ENCODE measurements at places on chromosomes 2 and 18. TPM values are rescaled to one million over a fixed set of nuclear protein-coding genes. Genes with fewer than 3 reads are reported as not detected.

- no peak overlapping the region for H3K4me3 ChIP-seq
- H3K27ac ChIP-seq = no peak overlapping the region
- H3K36me3 ChIP-seq = peaks cover 6% of the 10 kb centered on the region
- H3K27me3 ChIP-seq = no peaks in the 10 kb centered on the region
- DNase-seq = no peak
- H3K4me1 ChIP-seq = no peaks in the 10 kb centered on the region
Measured at GRCh38 chr18:35680139-35680551, 98.6 kb downstream of the GALNT1 start.

DNA sequence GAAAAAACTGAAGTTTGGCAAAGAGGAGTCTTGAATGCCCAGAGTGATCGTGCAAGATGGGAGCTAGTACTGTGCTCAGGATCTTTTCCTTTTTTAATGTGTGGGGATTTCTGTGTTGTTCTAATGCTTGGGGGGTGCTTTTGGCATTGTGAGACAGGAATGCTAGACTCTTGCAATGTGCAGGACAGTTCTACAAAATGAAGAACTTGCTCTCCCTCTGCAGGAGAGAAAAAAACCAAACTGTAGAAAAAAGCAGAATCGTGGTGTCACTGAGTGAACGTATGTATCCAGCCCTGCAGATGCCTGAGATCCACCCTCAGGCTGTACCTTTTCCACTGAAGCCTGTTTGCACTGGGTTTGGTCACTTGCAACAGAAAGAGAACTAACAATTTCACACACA lies 12.1 kb upstream of the TTC39C start:
- H3K27me3 ChIP-seq = peaks cover 3% of the 10 kb centered on the region
- DNase-seq = no peak

DNA sequence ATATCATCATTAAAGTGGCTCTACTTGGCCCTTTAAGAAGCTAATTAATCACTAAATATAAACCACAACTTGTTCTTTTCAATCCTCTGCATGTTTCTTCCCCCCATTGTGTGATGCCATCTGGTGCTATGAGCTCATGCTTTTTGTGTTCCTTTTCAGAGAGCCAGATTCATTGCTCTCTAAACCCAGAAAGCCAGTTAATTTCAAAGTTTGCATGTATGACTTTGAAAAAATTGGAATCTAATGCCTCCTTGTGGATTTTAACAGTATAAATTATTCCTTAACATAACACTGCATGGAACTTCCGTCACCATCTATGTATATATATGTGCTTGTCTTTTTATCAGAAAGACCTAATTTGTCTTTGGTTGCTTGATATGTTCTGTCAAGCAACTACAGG lies 31.1 kb downstream of the TMEM178A start:
- H3K4me3 ChIP-seq = no peak overlapping the region
- no peaks in the 10 kb centered on the region for H3K27me3 ChIP-seq
- peak overlapping the region; percentile 80 for H3K27ac ChIP-seq
- H3K4me1 ChIP-seq = peaks cover 13% of the 10 kb centered on the region
- DNase-seq = peak; percentile 76

The LYPD1 gene
- 5.4 TPM for polyA plus RNA-seq

The SERPINB3 gene
- polyA plus RNA-seq = not detected

GRCh38 chr2:8740136-8740535 lies 58.3 kb downstream of the ID2 start:
- H3K4me1 ChIP-seq = no peaks in the 10 kb centered on the region
- H3K27ac ChIP-seq = no peak overlapping the region
- no peak for DNase-seq
- H3K4me3 ChIP-seq = no peak overlapping the region

- no peaks in the 10 kb centered on the region for H3K4me1 ChIP-seq
- H3K4me3 ChIP-seq = no peak overlapping the region
- peak; percentile 64 for DNase-seq
- no peaks in the 10 kb centered on the region for H3K36me3 ChIP-seq
Measured at GRCh38 chr2:46470114-46470628, 9.2 kb upstream of the TMEM247 start.

DNA sequence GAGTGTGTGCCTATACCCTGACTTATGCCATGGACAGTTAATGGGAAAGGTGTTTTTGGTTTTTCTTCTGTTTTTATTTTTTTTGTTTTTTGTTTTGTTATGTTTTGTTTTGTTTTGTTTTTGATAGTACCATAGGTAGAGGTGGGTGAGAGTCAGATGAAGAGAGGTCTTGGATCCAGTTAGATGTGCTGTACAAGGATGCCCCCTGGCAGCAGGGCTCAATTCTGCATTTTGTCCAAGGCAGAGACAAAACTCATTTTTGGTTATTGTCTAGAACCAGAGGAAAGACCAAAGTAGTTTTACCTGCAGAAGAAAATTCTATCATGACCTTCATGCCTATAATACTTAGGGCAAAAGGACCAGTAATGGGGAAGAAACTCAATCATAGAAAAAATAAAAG lies 48.5 kb downstream of the SLC5A7 start:
- no peaks in the 10 kb centered on the region for H3K27me3 ChIP-seq
- H3K4me1 ChIP-seq = no peaks in the 10 kb centered on the region
- no peak overlapping the region for H3K27ac ChIP-seq
- DNase-seq = no peak
- H3K4me3 ChIP-seq = no peak overlapping the region
- no peaks in the 10 kb centered on the region for H3K36me3 ChIP-seq

DNA sequence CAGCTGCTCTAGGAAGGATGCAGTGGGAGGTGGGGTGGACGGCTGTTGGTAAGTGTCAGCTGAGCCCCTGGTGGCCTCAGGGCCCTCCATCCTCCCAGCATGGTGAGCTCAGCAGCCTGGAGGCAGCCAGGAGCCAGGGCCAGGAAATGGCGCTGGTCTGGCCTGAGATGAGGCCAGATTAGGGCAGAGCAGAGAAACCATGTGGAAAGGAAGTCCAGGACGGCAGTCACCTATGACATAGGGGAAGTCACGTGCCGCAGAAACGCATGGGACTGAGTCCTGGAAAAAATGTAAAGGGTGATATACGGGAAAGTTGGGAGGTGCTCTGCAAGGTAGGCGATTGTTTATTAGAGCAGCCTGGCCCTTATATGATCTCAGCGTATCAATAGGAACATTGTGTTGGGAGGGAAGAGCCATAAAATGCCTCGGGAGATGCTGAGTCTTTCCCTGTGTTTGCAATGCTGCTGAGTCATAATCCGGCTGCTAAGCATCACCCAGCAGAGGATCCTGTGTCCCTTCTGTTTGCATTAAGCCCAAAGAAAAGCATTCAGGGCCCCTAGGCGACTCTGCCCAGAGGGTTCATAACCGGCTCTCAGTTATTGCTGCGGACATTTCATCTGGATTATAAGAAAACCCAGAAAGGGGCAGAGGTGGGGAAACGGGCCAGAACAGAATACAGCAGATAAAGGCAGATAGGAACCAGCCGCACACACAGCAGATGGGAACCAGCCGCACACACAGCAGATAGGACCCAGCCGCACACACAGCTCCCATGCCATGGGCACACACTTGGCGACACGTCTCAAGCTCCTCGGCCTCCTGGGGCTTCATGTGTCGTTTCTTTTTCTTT lies 30.3 kb upstream of the B3GNT7 start:
- H3K4me3 ChIP-seq = no peak overlapping the region
- no peaks in the 10 kb centered on the region for H3K27me3 ChIP-seq
- peak; percentile 55 for DNase-seq
- peaks cover 7% of the 10 kb centered on the region for H3K4me1 ChIP-seq
- no peak overlapping the region for H3K27ac ChIP-seq
- peaks cover 10% of the 10 kb centered on the region for H3K36me3 ChIP-seq

DNA sequence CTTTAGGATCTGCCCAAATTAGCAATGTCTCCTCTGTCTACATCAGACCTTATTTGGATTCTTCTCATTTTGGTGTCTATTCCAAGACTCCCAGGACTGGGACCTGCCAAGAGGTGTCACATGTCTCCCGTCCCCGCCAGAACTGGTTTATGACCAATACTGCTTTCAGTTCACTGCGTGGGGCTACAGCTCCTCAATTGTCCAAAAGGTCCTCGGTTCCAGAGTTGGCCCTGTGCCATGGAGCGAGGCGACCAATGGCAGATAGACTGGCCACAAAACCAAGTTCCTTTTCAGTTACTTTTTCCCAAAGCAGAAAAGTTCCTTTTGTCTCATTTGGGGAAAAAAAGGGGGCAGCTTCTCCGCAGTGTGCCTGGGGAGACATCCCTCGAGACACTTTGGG lies 144.1 kb upstream of the ZNF236 start:
- H3K27me3 ChIP-seq = peaks cover 4% of the 10 kb centered on the region
- H3K4me3 ChIP-seq = no peak overlapping the region
- DNase-seq = no peak
- no peak overlapping the region for H3K27ac ChIP-seq
- H3K36me3 ChIP-seq = no peaks in the 10 kb centered on the region

- no peaks in the 10 kb centered on the region for H3K4me1 ChIP-seq
- no peaks in the 10 kb centered on the region for H3K36me3 ChIP-seq
- H3K27me3 ChIP-seq = no peaks in the 10 kb centered on the region
- no peak overlapping the region for H3K4me3 ChIP-seq
- H3K27ac ChIP-seq = no peak overlapping the region
Measured at GRCh38 chr18:22683786-22684185, 249.3 kb upstream of the RBBP8 start.

GRCh38 chr2:218030409-218031195 lies 27.8 kb upstream of the TNS1 start:
- H3K4me3 ChIP-seq = no peak overlapping the region
- peaks cover 21% of the 10 kb centered on the region for H3K27me3 ChIP-seq
- peaks cover 42% of the 10 kb centered on the region for H3K4me1 ChIP-seq

- no peak overlapping the region for H3K27ac ChIP-seq
- peaks cover 2% of the 10 kb centered on the region for H3K36me3 ChIP-seq
- DNase-seq = no peak
- H3K4me3 ChIP-seq = no peak overlapping the region
- H3K27me3 ChIP-seq = no peaks in the 10 kb centered on the region
Measured at GRCh38 chr2:174233771-174234275, 14.5 kb downstream of the OLA1 start.

The MYO5B gene
- polyA plus RNA-seq = 1.5 TPM

DNA sequence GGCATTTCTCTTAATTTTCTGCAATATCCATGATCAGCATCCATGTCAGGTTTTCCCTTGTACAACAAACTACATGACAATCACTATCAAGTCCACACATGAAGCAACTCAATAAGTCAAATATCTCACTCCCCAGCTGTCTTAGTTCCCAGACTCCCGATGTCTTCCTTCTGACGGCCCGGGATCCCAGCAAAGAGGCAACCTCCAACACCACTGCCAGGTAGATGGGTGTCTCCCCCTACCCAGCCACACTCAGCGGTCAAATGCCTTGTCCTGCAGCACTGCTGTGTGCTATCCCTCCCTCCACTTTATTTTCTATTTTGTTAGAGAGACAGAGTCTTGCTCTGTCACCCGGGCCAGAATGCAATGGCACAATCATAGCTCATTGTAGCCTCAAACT lies 23.3 kb downstream of the TRABD2A start:
- H3K27me3 ChIP-seq = peaks cover 3% of the 10 kb centered on the region
- no peaks in the 10 kb centered on the region for H3K36me3 ChIP-seq

The SKA1 gene
- polyA plus RNA-seq = 3.7 TPM

- H3K27ac ChIP-seq = no peak overlapping the region
- no peak for DNase-seq
- H3K4me1 ChIP-seq = no peaks in the 10 kb centered on the region
Measured at GRCh38 chr2:23065936-23066335, 319.0 kb upstream of the KLHL29 start.

- no peak for DNase-seq
- H3K4me1 ChIP-seq = peaks cover 14% of the 10 kb centered on the region
- H3K36me3 ChIP-seq = no peaks in the 10 kb centered on the region
- H3K27ac ChIP-seq = no peak overlapping the region
- H3K4me3 ChIP-seq = no peak overlapping the region
Measured at GRCh38 chr2:101399021-101399799, 11.9 kb upstream of the CREG2 start.

- H3K4me1 ChIP-seq = no peaks in the 10 kb centered on the region
- H3K27ac ChIP-seq = no peak overlapping the region
- no peaks in the 10 kb centered on the region for H3K36me3 ChIP-seq
- DNase-seq = no peak
Measured at GRCh38 chr18:41752826-41753225, 202.2 kb upstream of the PIK3C3 start.

- H3K4me1 ChIP-seq = no peaks in the 10 kb centered on the region
- DNase-seq = no peak
- H3K4me3 ChIP-seq = no peak overlapping the region
Measured at GRCh38 chr18:31558567-31558966, 33.1 kb upstream of the TTR start.

GRCh38 chr2:121634354-121635307 lies 14.6 kb downstream of the CLASP1 start:
- no peaks in the 10 kb centered on the region for H3K36me3 ChIP-seq
- no peak for DNase-seq
- H3K4me3 ChIP-seq = no peak overlapping the region
- H3K27ac ChIP-seq = no peak overlapping the region

GRCh38 chr2:33334083-33334482 lies 142.4 kb upstream of the RASGRP3 start:
- H3K27ac ChIP-seq = no peak overlapping the region
- no peak overlapping the region for H3K4me3 ChIP-seq
- DNase-seq = no peak
- H3K4me1 ChIP-seq = peaks cover 3% of the 10 kb centered on the region

DNA sequence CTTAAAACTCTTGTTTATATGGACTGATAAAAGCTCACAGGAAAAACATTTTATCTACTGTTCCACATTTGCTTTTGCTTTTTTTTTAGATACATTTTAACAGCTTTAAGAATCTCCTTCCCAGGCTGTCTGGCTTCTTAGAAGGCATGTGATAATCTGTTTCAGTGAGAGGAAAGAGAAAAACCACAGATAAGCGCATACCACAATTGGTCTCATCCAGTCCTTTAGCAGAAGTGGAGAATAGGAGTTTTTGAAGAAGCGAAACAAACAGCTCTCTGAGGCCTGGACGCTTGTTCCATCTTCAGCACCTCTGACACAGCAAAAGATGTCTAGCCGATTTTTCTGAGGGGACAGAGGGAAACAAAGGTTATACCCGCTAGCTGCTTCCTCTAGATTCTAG lies 37.6 kb downstream of the RMC1 start:
- peak; percentile 70 for DNase-seq
- no peak overlapping the region for H3K4me3 ChIP-seq
- H3K27ac ChIP-seq = no peak overlapping the region
- H3K27me3 ChIP-seq = no peaks in the 10 kb centered on the region

GRCh38 chr2:219485201-219485580 lies 13.5 kb upstream of the GMPPA start:
- no peak overlapping the region for H3K4me3 ChIP-seq
- H3K36me3 ChIP-seq = peaks cover 51% of the 10 kb centered on the region
- peaks cover 44% of the 10 kb centered on the region for H3K4me1 ChIP-seq
- peaks cover 46% of the 10 kb centered on the region for H3K27me3 ChIP-seq
- DNase-seq = no peak

- no peak for DNase-seq
- peak overlapping the region; percentile 97 for H3K27ac ChIP-seq
- peaks cover 2% of the 10 kb centered on the region for H3K36me3 ChIP-seq
- H3K4me1 ChIP-seq = peaks cover 37% of the 10 kb centered on the region
- H3K27me3 ChIP-seq = no peaks in the 10 kb centered on the region
Measured at GRCh38 chr2:177243073-177243472, 21.5 kb downstream of the NFE2L2 start.

- peaks cover 2% of the 10 kb centered on the region for H3K27me3 ChIP-seq
- peaks cover 64% of the 10 kb centered on the region for H3K4me1 ChIP-seq
- H3K36me3 ChIP-seq = no peaks in the 10 kb centered on the region
Measured at GRCh38 chr2:218000136-218000535, 2.7 kb downstream of the TNS1 start.

The DTNA gene
- 81.0 TPM for polyA plus RNA-seq
